ENCODE measurements at places on chromosomes 12 and 14.

DNA sequence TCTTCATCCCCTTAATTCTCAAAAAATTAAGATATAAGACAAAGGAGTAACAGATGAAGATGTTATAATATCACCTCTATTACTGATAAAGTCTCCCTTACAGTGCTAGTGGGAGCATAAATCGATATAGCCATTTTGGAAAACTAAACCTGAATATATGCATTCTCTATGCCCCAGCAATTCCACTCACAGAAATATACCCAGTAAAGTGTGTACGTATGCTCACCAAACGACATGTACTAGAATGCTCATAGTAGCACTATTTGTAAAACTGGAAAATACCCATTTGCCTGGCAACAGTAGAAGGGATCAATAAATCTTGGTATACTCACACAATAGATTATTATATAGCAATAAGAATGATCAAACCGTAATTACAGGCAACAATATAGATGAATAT lies 44.0 kb upstream of the HIF1A start:
- DNase-seq = no peak

- DNase-seq = no peak
Observed at GRCh38 chr12:43551971-43552559, at the start of gene ADAMTS20. TSS of gene ADAMTS20 (minus strand) at chr12:43552203. CDS start at chr12:43551921, 282 bp downstream.

- DNase-seq = no peak
Observed at GRCh38 chr12:52704464-52704863, 1.1 kb upstream of the KRT77 start.

- DNase-seq = no peak
Observed at GRCh38 chr12:57262126-57262822, 11.3 kb upstream of the STAC3 start.

All from GM13977 (cell line).